ENCODE measurements at places on chromosomes 5 and 9. TPM values are rescaled to one million over a fixed set of nuclear protein-coding genes. Genes with fewer than 3 reads are reported as not detected.

- no peak for DNase-seq
These were observed 44.0 kb upstream of the XPA start for GRCh38 chr9:97740848-97741821.

- DNase-seq = no peak
These were observed 137.8 kb downstream of the KCNIP1 start for GRCh38 chr5:170641589-170642031.

GRCh38 chr5:139386050-139386438, 2.9 kb upstream of the SLC23A1 start:
- no peak for DNase-seq

GRCh38 chr5:6087576-6087975, 290.8 kb downstream of the MED10 start:
- no peak for DNase-seq

GRCh38 chr9:69719983-69720382, 39.8 kb downstream of the PTAR1 start:
- no peak for DNase-seq

DNA sequence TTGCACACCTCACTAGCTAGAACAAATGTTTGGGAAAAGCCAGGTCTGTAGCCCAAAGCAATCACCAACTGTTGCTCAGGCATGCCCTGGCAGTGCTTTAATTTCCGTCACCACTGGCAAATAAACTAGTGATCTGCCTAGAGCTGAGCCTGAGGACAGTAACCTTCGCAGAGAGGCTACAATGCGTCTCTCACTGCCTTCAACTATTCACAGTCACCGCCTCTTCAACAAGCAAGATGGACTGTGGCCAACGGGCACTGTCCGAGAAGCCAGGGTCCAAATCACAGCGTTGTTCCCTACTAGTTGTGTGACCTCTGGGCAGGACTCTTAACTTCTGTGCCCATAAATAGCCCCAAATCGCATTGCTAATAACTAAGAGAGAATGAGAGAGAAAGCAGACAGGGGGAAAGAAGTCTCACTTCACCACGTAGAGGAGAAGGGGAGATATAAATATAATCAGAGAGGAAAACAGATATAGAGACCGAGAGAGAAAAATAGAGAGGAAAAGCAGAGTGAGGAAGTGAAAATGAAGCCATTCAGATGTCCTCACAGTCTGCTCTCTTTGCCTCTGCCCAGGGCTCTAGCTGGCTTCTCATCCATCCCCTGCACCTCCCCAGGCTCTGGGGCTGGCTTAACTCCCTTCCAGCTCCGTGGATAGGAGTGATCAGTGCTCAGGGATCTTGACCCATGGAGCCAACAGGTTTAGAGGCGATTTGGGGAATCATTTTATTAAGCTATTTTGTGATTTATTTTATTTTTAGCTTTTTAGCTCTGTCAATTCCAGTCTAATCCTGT, 157.9 kb downstream of the ZDHHC21 start:
- DNase-seq = no peak

- DNase-seq = no peak
These were observed 416.4 kb upstream of the IRX1 start for GRCh38 chr5:3179220-3179619.

DNA sequence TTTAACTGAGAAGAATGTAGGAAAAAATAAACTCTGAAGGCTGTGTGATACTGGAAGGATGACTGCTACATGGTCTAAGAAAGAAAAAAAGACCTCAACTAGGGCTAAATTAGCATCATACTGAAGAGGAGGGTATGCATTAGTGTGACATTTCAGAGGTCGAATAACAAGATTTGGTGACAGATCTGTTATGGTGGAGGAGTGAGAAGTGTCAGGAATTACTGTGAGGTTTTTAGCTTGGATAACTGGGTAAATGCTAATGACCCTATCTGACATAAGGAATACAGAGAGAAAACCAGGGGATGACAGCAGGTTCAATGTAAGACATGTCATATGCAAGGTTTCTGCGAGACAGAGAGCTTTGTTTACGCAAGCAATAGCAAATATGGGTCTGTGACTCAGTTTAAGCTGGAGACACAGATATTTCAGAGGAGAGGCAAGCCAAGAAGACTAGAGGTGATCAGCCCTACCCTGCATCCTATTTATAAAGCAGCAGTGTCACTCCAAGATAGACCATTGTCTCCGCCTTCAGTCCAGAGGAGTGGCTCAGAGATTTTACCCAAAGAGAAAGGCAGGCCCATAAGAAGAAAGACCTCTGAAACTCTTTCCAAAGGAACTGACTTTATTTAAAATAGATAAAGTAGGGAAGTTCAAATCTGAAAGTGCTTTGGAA, 44.3 kb downstream of the FBN2 start:
- DNase-seq = no peak

Gene ZNF367
- 6.2 TPM for polyA plus RNA-seq

Gene BTNL8
- polyA plus RNA-seq = not detected

All from muscle of arm (tissue), 14 donors.